ENCODE measurements at places on chromosomes 6 and 20.

DNA sequence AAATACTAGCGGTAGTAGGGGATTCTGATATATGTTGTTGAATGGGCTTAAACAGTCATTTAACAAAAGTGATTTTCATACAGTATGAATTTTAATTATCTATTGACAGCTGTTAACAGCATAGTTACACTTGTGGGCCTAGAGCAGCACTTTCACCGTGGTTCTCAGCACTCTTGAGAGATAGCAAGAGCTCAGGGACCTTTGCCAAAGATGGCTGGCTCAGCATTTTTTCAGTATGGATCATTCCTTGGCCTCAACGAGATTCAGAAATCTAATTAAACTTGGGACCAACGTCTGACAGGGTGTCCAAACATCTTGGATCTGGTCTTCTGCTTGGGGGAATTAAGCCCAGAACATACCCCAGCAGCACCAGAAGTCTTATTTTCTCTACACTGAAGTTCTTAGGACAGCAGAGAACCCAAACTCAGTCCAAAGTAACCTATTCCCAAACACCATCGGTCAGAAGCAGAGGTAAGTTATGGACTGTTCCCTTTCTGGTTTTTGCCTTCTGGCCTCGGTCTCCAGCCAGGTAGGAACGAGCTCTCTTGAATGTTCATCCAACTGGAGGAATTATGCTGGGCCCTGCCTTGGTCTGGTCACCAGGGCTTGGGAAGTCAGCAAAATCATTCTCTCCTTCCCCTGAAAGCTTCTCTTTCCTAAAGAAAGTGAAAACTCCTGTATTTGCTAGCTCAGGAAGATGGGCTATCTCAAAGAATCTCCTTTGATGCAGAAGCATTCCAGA lies 25.7 kb downstream of the PRPH2 start:
- DNase-seq: no peak

GRCh38 chr6:71579902-71580301 lies 291.3 kb downstream of the OGFRL1 start:
- DNase-seq: no peak

DNA sequence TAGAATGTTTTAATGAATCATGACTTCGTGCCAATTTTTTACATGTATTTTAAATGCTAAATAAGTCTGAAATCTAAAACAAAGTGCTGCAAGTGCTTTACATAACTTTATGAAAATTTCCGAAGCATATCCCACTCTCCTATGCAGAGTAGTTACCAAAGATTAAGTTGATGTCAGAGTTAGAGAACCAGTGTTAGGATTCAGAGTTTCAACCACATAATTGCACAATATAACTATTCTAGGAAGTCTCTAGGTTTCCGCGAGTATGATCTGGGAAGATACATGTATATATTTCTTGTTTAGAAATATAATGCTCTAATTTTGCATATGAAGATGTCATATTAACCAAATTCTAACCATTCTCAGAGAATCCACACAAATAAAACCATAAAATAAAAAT lies 74.8 kb downstream of the ASCC3 start:
- no peak for DNase-seq

DNA sequence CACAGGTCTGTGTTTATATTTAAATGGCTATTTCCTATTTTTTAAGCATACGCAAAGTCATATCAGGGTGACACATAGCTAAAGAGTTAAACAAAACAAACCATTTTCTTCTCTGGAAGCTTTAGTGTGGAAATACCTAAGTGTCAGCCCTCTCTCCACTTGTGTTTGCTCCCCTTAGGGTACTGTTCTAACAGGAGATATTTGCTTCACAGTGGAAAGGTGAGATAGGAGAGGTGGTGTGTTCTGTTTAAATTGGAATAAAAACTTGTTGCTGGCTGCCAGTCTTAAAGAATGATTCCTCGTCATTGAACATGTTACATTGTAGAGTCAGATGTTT lies 18.9 kb downstream of the PHACTR2 start:
- DNase-seq: no peak

DNA sequence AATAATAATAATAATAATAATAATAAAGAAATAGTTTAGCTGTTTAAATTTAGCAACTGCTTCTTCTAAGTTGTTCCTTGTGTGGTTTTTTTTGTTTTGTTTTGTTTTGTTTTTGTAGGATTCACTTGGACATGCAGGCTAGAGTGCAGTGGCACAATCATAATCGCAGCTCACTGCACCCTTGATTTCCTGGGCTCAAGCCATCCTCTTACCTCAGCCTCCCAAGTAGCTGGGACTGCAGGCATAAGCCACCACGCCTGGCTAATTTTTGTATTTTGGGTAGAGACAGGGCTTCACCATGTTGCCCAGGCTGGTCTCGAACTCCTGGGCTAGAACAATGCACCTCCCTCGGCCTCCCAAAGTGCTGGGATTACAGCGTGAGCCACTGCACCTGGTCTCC lies 15.3 kb upstream of the EYA2 start:
- no peak for DNase-seq

DNA sequence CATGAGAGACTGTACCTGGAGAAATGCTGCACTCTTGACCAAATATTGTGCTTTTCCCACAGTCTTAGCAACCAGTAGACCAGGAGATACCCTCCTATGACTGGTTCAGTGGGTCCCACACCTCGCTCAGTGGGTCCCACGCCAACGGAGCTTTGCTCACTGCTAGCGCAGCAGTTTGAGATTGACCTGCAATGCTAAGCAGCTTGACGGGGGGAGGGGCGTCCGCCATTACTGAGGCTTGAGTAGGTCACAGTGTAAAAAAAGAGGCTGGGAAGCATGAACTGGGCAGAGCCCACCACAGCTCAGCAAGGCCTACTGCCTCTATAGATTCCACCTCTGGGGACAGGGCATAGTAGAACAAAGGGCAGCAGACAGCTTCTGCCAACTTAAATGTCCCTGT lies 49.0 kb upstream of the HIVEP2 start:
- no peak for DNase-seq

DNA sequence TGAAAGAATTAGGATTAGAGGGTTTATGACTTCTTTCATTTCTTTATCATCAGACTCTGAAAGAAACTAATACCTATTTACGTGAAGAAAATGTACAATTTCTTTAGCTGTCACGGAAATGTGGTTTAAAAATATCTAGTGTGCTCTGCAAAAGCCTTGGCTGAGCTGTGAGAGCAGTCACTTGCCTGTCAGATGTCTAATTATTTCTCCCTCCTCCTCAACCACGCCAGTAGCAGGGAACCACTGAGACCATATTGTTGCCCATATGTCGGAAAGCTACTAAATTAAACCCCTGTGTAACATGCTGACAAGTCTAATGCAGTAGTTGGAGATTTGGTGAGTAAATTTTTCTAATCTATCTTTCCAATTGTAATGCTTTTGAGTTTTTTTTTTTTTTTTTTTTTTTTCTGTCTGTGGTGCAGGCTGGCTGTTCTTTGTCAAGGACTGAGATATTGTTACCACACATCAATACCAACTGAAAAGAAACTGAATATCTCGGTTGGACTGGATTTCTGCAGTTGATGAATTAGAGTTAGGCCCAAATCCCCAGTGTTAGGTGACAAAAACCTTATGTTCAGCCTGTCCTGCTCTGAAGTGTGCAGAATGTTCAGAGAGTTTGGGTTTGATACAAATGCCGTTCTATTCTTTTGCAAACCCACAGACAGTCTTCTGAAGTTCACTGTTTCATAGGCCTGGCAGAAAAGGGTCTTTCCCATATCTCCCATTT lies 302.9 kb upstream of the SYNCRIP start:
- DNase-seq: no peak

DNA sequence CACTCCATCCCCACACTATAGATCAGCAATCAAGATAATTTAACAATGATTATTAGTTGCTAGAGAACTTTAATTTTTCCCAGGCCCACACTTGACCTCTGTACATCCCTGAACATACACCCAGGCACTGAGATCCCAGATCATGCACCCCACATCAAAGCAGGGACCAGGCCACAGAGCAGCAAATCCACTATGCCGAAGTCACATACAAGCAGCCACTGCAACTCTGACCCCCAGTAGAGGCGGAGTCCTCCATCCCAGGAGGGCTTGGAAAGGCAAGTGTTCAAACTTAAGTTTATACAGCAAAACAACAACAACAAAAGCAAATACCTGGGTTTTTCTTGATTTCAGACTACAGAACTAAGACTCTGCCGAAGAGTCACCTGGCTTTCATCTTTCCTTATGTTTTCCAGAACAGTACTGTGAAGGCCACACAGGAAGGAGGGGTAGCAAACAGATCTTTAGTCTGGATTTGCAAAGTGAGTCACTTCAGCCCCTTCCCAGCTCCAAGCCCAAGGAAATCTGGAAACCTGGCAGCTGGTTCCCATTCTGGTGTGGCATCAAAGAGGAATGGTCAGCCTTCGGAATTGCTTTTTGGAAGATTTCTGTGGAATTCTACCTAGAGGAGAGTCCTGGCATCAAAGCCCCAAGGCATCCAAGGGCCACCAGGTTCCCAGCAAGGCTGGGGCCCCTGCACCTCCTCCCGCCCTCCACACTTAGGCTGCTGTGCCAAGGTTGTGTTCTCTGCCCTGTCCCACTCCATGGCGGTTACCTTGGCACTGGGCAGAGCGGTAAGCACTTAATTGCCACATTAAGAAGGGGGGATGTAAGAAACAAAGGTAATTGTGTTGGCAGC lies 7.3 kb downstream of the JAG1 start:
- no peak for DNase-seq

- no peak for DNase-seq
Observed at GRCh38 chr6:158409451-158409850, 97.2 kb downstream of the TULP4 start.

- DNase-seq: no peak
Observed at GRCh38 chr6:27154696-27155095, 92.8 kb upstream of the PRSS16 start.

- DNase-seq: no peak
Observed at GRCh38 chr6:88761237-88762031, 202.0 kb downstream of the RNGTT start.

DNA sequence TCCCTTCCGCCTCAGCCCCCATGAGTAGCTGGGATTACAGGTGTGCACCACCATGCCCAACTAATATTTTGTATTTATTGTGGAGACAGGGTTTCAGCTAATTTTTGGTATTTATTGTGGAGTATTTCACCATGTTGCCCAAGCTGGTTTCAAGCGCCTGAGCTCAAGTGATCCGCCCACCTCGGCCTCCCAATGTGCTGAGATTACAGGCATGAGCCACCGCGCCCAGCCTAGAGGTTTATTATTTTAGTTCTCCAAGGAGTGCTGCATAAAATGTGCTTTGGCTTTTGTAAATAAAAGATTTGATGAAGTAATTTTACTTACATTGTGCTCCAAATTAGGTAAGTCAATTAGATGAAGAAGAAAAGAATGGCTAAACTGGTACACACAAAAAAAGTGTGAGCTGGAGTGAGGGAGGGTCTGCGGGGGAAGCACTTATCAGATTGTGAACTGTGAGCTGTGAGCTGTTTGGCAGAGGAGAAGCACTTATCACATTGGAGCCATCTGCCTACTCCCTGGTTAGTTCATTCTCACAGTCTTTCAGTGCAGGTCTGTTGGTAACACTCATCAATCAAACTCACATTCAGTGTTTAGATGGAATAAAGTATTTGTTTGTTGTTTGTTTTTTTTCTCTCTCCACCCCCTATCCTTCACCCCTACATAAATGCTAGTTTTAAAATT lies 398.0 kb downstream of the EPHA7 start:
- DNase-seq: no peak

GRCh38 chr20:59583428-59584277 lies 20.7 kb upstream of the PHACTR3 start:
- DNase-seq: no peak

DNA sequence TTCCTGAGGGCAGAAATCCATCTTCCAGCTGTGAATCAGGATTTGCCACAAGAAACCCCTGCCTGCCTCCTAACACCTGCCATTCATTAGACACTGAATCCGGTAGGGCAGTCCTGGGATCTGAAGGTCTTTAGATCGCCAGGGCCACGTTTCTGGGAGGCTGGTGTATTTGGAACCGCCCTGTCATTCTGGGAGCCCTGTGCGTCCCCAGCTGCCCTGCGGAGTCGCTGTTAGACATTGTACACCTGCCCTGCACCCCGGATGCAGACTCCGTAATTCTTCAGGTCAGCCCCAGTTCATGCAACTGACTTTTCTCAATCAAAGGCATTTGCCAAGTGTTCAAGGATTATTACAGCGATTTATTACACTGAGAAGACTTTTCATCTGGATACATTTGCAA lies 193.2 kb downstream of the TBC1D7 start:
- no peak for DNase-seq

GRCh38 chr6:158861686-158862381 lies 42.7 kb upstream of the EZR start:
- peak; percentile 80 for DNase-seq

GRCh38 chr6:140980265-140980887 lies 1152.3 kb upstream of the GJE1 start:
- no peak for DNase-seq

- DNase-seq: peak; percentile 78
Observed at GRCh38 chr6:156791320-156791850, 14.2 kb downstream of the ARID1B start.

DNA sequence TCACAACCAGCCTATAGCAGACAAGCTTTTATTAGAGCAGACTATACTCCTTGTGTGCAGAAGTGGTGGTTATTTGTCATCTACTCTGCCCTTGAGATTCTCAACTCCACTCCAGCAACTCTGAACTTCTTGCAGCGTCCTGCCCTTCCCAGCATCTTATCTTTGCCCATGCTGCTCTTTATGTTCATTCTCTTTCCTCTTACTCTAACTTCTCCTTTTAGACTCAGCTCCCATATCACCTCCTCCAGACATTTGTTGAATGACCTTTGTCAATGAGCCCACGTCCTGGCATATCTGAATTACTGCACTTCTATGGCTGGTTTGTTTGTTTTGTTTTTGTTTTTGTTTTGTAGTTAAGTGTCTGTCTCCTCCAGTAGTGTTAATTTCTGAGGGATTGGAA lies 81.2 kb downstream of the KCNQ5 start:
- no peak for DNase-seq

DNA sequence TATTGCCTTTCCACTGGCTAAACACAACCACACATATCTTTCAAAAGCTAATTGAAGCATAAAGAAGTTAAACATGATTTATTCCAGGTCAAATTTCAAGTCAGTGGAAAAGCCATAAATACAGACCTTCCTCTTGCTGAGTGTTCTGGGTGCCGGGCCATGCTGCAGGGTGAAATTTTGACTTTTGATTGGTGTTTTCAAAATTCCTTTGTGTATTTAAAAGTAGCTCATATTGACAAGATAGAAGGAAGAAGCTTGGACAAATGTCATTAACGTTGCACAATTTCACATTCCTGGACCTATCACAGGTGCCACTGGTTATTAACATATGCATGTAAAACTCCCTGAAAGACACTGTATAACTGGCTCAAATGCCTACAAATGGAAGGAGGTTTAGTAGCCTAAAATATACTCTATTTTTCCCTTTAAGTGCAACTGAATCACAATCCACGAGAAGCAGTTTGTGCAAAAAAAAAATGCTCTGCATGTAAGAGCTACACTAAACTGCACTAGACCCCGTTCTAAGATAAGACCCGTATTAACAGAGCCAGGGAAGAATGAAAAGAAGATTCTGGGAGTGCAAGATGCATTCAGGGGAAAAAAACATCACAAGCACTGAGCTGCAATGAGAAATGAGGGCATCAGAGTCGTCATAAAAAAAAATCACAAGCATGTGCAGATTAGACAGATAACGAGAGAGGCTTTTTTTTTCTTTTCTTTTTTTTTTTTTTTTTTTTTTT lies 30.4 kb downstream of the ATXN1 start:
- no peak for DNase-seq

GRCh38 chr6:154514481-154514880 lies 4.0 kb upstream of the CNKSR3 start:
- DNase-seq: no peak

Measured in NCI-H2029 (cell line).